ENCODE measurements at places on chromosomes 2 and 18.
A peak's percentile ranks its signal among the peaks of the same experiment; 100 is the strongest.

DNA sequence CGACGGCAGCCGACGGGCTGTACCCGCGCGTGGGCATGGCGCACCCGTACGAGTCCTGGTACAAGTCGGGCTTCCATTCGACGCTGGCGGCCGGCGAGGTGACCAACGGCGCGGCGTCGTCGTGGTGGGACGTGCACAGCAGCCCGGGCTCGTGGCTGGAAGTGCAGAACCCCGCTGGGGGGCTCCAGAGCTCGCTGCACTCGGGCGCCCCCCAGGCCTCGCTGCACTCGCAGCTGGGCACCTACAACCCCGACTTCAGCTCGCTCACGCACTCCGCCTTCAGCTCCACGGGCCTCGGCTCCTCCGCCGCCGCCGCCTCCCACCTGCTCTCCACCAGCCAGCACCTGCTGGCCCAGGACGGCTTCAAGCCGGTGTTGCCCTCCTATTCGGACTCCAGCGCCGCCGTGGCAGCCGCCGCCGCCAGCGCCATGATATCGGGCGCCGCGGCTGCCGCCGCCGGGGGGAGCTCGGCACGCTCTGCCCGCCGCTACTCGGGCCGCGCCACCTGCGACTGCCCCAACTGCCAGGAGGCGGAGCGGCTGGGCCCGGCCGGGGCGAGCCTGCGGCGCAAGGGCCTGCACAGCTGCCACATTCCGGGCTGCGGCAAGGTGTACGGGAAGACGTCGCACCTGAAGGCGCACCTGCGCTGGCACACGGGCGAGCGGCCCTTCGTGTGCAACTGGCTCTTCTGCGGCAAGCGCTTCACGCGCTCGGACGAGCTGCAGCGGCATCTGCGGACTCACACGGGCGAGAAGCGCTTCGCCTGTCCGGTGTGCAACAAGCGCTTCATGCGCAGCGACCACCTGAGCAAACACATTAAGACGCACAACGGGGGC is 2.0 kb downstream of the SP9 start:
- peak; percentile 67 for ATAC-seq

- no peak for ATAC-seq
Measured at GRCh38 chr2:52144590-52144989, 1112.7 kb upstream of the NRXN1 start.

DNA sequence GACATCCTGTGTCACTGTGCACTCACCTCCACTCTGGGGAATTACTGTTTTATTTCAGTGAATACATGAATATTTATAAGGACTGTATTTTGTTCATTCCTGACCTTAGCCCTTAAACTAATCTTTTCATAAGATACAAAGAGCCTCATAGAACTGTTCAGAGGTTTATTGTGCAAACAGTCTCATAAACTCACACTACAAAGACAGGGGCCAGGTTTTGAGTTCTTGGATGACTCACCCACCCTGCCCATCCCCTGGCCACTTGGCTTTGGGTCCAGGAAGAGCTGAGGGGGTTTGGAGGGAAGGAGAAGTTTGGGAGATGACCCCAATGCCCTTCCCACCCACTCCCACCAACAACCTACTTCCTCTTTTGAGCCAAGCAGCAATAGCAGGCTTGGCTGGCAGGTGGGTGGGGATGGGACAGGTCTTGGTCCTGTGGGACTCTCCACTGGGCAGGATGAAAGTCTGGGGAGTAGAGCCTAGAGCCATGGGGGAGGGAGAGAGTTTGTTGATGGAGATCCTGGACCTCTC is 43.1 kb upstream of the IL1R2 start:
- no peak for ATAC-seq

DNA sequence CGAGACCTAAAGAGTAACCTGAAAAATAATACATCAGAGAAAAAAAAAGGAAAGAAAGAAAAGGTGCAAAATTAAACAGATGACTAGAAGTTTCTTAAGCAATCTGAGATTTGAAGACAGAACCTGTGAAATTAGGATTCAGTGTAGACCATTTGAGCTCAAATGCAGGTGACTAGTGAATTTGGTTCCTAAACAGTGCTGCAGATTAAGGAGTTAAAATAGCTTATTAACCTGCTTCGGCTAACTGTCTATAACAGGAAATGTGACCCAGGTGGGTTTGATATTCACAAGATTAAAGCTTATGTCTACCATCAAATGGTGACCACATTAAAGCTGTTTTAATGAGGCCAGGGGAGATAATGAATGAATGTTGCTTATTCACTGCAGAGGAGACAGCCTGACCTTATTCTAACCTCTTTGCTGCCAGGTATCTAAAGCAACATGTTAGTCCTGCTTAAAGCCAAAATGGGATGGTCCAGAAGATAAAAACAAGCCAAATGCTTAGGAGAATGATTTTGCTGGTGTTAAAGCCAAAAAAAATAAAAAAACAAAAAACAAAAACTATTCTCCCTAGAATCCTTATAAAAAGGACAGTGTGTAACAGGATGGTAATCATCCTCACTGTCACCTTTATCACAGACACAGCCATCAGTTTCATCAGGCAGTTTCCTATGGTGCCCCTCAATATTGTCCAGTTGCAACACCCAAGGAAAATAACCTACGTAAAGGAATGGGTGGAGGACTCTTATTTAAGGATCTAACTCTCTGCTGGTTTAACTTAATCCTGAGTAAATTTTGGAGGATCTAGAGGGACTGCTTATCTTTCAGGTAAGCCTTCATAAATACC is 769.0 kb upstream of the ZEB2 start:
- no peak for ATAC-seq

DNA sequence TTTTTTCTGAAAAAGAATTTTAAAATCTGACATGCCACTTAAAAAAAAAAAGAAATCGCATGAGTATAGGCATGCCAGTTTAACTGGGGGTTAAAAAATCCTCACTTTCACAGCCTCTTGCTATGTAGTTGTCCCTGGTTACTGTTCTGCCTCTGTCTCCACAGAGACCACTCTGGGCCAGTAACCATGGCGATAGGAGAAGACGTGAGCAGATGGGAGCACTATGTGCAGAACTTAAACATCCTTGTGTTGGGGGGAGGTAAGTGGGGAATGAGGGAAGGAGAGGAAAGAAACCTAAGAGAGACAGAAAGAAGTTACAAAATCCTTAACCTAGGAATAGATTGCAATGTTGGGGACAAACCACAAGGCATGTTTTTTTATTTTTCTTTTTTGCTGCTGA is 75.9 kb upstream of the CYRIA start:
- ATAC-seq = no peak

Measured in esophagus mucosa (tissue), 1 donor.